Stimulated activated CD4-positive, alpha-beta T cell treated with anti-CD3 and anti-CD28 coated beads, Interleukin-15, amount 100 ng/mL, for 1 hour (primary cell): ENCODE measurements at places on chromosomes 7 and 10.

GRCh38 chr7:91565499-91566401, 301.5 kb downstream of the FZD1 start:
- no peak for DNase-seq

DNA sequence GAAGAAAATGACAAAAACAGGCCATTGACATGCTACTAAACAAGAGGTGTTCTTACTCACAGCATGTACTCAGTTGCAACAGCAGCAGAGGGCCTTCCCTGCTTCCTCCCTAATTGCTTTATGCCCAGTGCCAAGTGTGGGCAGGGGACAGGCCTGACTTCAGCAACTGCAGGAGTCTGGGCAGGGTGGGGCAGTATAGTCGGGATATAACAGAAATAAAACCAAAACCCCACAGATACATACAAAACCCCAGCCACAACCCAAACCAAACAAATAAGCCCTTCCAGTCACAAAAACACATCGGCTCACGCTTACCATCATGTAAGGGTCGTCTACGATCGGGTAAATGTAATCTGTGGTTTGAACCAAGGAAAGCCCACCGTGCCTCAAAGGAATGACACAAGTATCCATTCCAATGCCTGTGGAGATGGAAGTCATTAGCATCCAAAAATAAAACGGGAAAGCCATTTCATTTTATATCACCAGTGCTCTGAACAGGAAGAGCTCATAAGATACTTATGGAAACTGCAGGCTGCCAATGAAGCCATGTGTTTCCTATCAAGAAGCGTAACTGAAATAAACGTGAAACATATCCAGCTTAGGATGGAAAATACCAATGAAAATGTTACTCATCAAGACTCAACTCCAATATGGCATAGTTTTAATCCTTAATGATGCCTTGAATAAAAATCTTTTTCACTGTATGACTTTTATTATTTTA, 9.5 kb downstream of the SEPHS1 start:
- DNase-seq: no peak

- no peak for DNase-seq
These were observed 6.9 kb upstream of the PFKP start for GRCh38 chr10:3060481-3060889.

GRCh38 chr10:5963591-5963990, 13.8 kb downstream of the IL15RA start:
- no peak for DNase-seq

- no peak for DNase-seq
These were observed 227.6 kb downstream of the FZD1 start for GRCh38 chr7:91491868-91492267.

GRCh38 chr10:51706225-51706624, 6.8 kb upstream of the CSTF2T start:
- no peak for DNase-seq

- DNase-seq: no peak
These were observed 26.3 kb upstream of the SLC35G1 start for GRCh38 chr10:93867525-93867924.

GRCh38 chr10:48890888-48891850, 48.5 kb downstream of the LRRC18 start:
- DNase-seq: no peak

DNA sequence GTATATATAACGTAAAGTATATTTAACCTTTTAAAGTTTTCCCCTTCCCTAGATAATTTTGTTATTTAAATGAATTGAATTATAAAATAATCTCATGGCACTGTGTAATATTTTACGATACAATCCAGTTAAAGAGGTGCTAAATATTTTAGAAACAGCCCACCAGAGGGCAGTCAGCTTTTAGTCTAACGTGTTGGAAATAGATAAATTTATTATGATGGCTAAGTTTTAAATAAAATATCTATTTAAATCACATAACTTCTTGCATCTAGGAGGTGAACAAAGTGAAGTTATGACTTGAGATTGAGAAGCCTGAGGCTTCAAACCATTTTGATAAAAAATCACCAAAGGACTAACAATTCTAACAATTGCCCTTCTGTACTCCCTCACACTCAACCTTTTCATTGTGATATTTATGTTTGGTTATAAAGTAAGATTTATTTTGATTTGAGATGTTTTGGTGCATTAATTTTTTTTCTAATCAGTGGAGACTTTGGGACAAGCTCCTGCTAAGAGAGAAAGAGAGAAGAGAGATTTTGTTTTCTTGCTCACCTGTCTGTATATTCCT, 171.5 kb upstream of the SP4 start:
- no peak for DNase-seq

DNA sequence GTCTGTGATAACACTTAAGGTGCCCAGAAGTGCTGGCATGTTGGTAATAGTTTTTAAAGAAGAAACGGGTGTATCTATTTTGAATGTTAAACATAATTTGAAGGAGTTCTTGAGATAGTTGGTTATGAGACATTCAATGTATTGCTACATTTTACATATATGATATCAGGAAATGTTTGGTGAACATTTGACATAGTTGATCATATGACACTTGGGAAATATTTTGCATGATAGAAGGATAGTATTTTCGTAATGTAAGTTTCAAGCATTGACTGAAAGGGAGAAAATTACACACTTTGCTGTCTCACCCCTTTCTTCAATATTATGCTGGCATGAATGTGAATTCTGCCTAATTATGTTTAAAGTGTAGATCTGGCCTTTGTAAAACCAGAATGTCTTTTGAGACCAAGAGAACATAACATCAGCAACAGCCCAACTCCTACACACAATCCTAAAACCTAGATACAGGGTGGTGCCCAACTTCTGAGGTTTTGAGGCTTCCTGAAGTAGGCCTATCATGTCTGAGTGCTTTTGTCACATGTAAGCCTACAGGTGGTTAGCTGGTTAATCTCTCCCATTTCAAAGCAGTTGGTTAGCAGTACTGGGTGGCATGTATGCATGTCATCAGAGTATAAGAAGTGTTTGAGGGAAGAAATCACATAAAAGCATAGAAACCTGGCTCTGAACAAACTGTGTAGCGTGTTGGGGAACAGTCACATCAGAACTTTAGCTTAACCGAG, 2.1 kb downstream of the ADD3 start:
- DNase-seq: no peak

DNA sequence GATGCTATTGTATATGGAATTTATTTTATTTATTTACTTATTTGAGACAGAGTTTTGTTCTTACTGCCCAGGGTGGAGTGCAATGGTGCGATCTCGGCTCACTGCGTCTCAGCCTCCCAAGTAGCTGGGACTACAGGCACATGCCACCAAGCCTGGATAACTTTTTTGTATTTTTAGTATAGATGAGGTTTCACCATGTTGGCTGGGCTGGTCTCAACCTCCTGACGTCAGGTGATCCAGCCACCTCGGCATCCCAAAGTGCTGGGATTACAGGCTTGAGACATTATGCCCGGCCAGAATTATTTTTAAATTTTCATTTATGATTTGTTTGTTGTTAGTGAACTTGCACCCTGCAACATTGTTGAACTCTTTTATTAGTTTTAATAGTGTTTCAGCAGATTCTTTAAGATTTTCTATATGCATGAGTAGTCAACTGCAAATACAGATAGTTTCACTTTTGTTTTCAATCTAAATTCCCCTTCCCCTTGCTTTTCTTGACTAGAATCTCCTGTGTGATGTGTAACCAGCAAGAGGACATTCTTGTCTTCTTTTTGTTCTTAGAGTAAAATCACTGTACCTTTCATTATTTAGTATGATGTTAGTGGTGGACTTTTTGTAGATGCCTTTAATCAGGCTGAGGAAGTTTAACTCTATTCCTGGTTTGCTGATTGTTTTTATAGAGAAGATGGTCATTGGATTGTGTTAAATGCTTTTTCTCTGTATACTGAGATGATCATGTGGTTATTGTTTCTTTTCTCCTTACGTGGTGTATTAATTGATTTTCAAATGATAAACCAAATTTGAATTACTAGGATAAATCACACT, 27.8 kb downstream of the ZNF33A start:
- DNase-seq: no peak

DNA sequence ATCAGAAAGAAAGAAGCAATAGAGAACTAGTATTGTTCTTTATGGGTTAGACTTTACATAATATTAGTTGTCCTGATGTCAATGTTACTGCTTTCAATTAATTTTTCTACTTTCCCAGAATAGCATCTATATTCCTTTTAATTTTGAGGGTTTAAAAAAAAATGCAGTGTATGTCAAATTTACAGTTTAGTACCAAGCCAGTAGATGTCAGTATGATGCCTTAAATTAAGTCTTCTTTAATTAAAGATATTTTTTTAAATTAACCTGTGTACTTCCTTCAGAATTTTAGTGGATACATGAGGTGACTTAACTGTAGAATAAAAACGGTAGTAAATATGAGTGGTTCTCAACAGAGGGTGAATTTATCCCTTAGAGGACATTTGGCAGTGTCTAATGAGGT, 35.2 kb upstream of the STOX1 start:
- no peak for DNase-seq

DNA sequence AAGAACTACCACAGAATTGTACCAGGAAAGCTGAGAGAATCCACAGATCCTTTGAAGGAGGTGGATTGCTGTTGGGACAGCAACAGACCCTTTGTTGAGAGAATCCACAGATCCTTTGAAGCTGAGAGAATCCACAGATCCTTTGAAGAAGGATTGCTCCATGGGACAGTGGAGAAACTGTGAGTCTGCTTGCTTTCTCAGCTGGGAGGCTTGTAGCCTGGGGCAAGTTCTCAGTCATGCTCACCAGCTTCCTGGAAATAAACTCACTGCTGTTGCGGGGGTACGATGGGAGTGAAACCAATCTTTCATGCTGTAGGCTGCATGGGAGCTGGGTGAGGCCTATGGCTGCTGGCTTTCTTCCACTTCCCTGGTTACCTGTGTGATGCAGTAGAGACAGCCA, 106.3 kb downstream of the C7orf25 start:
- no peak for DNase-seq

GRCh38 chr7:90988516-90988915, 275.7 kb upstream of the FZD1 start:
- DNase-seq: no peak

DNA sequence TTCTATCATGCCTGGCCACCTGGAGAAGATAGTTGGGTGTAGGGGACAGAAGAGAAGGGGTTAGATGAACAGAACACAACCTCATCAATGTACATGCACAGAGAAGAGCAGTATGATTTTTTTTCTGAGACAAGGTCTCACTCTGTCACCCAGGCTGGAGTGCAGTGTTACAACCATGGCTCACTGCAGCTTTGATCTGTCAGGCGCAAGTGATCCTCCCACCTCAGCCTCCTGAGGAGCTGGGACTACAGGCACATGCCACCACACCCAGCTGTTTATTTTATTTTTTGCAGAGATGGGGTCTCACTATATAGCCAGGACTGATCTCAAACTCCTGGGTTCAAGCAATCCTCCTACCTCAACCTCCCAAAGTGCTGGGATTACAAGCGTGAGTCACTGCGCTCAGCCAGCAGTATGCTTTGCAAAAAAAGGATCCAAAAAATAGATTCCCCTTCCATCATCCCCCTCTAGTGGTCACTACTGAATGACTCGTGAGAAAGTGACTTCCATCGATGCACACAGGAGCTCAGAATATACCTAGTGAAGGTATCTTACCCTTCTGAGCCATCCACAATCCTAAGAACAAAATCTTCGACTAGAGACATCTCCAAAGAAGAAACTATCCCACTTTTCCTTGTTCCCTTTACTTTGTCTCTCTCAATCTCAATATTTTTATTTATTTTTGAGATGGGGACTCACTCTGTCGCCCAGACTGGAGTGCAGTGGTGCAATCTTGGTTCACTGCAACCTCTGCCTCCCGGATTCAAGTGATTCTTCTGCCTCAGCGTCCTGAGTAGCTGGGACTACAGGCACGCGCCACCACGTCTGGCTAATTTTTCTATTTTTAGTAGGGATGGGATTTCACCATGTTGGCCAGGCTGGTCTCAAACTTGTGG, 21.0 kb downstream of the ZCWPW1 start:
- no peak for DNase-seq

GRCh38 chr7:110626414-110626813, 464.5 kb upstream of the LRRN3 start:
- DNase-seq: no peak

GRCh38 chr10:34184939-34185386, 630.1 kb downstream of the PARD3 start:
- DNase-seq: no peak

GRCh38 chr7:41886901-41887311, 184.0 kb upstream of the INHBA start:
- no peak for DNase-seq

DNA sequence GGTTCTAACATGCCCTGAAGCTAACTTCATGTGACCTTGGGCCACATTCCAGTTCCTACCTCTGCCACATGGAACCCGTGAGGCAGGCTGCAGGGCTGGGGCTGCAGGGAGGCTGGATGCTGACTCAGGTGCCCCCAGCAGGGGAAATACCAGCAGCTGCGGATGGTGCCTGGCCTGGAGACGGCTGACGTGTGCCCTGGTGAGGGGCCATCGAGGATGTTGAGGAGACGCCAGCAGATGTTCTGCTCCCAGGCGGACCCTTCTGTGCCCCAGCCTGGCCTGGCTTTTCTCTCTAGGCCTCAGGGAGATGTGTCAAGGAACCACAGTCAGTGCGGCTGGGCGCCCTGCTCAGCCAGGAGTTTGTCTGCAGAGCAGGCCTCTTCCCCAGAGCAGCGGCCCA, 8.8 kb downstream of the BAG3 start:
- no peak for DNase-seq

DNA sequence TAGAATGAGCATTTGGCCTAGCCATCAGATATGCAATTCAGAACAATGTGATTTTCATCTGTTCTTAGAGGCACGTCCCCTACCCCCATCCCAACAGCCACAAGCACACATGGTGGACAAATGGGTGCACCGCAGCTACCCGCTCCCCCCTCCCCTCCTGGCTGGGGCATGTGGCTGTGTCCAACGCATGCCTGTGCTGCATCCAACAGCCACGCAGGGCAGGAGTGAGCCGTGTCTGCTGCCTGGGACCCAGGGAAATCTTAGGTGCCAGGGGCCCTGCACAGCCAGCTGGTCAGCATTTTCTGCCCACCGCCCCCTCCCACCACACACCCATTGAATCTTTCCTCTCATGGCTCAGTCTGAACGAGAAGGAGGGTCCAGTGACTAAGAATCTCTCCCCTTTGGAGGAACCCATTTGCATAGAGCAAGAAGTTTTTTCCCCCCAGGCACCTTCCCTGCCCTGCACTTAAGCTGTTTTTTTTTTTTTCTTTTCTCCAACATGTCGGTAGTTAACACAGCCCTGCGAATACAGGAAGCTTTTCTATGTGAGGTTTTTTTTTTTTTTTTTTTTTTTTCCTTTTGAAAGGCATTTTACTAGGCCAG, 138.9 kb downstream of the WDR11 start:
- DNase-seq: no peak

- no peak for DNase-seq
These were observed 14.0 kb downstream of the AKR1B1 start for GRCh38 chr7:134444961-134445315.

DNA sequence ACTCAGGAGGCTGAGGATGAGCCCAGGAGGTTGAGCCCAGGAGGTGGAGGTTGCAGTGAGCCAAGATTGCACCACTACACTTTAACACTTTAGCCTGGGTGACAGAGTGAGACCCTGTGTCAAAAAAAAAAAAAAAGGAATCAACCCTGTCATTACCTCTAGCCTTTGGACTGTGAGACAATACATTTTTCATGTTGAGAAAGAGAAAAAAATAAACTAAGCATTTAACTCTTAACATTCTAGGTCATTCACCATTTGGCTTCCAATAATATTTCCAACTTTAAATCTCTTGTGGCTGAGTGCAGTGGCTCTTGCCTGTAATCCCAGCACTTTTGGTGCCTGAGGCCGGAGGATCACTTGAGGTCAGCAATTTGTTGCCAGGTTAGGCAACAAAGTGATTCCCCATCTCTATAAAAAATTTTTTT, 41.9 kb upstream of the TPST1 start:
- no peak for DNase-seq

GRCh38 chr7:16747102-16747501, 6.5 kb upstream of the TSPAN13 start:
- no peak for DNase-seq

- DNase-seq: no peak
These were observed 48.1 kb upstream of the EXOC6 start for GRCh38 chr10:92800134-92800733.
